ENCODE measurements at places on chromosomes 13 and 19. TPM values are rescaled to one million over a fixed set of nuclear protein-coding genes. Genes with fewer than 3 reads are reported as not detected.

GRCh38 chr13:23817830-23818229 is 71.4 kb downstream of the MIPEP start:
- DNase-seq = no peak
- H3K36me3 ChIP-seq = no peaks in the 10 kb centered on the region
- no peak overlapping the region for H3K27ac ChIP-seq
- H3K27me3 ChIP-seq = no peaks in the 10 kb centered on the region
- H3K4me3 ChIP-seq = no peak overlapping the region

- H3K27ac ChIP-seq = no peak overlapping the region
- peak overlapping the region; percentile 62 for H3K4me3 ChIP-seq
- peaks cover 20% of the 10 kb centered on the region for H3K4me1 ChIP-seq
- no peak for DNase-seq
- H3K36me3 ChIP-seq = no peaks in the 10 kb centered on the region
- peaks cover 7% of the 10 kb centered on the region for H3K27me3 ChIP-seq
These were observed 287 bp downstream of the MEX3D start for GRCh38 chr19:1567848-1568227.

- no peaks in the 10 kb centered on the region for H3K27me3 ChIP-seq
- no peak for DNase-seq
- no peak overlapping the region for H3K27ac ChIP-seq
- no peaks in the 10 kb centered on the region for H3K36me3 ChIP-seq
These were observed 62.3 kb upstream of the ZNF724 start for GRCh38 chr19:23312515-23312914.

DNA sequence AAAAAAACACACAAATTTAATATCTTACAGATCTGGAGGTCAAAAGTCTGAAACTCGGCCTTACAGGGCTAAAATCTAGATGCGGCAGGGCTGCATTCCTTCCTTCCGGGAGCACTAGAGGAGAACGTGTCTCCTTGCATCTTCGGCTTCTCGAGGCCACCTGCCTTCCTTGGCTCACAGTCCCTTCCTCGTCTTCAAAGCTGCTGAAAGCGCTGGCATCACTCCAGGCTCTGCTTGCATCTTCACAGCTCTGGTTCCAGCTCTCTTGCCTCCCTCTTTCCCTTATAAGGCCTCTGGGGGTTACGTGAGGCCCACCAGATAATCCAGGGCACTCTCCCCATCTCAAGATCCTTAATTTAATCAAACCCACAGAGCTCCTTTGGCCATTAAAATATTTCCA is 10.5 kb downstream of the XRCC1 start:
- H3K27me3 ChIP-seq = no peaks in the 10 kb centered on the region
- H3K4me1 ChIP-seq = no peaks in the 10 kb centered on the region
- H3K27ac ChIP-seq = no peak overlapping the region
- no peaks in the 10 kb centered on the region for H3K36me3 ChIP-seq

Gene SLC6A16
- 0.75 TPM for total RNA-seq

Gene KLK1
- 41.1 TPM for total RNA-seq

Gene TPT1
- 2,679 TPM for total RNA-seq

- no peaks in the 10 kb centered on the region for H3K36me3 ChIP-seq
- H3K4me1 ChIP-seq = no peaks in the 10 kb centered on the region
- no peaks in the 10 kb centered on the region for H3K27me3 ChIP-seq
- H3K4me3 ChIP-seq = no peak overlapping the region
- no peak overlapping the region for H3K27ac ChIP-seq
These were observed 305.2 kb downstream of the MTUS2 start for GRCh38 chr13:29125191-29125933.

GRCh38 chr13:72458701-72459100 is 268.7 kb downstream of the MZT1 start:
- no peaks in the 10 kb centered on the region for H3K36me3 ChIP-seq
- H3K27ac ChIP-seq = no peak overlapping the region
- peaks cover 7% of the 10 kb centered on the region for H3K4me1 ChIP-seq

Gene LIN37
- 41.1 TPM for total RNA-seq

DNA sequence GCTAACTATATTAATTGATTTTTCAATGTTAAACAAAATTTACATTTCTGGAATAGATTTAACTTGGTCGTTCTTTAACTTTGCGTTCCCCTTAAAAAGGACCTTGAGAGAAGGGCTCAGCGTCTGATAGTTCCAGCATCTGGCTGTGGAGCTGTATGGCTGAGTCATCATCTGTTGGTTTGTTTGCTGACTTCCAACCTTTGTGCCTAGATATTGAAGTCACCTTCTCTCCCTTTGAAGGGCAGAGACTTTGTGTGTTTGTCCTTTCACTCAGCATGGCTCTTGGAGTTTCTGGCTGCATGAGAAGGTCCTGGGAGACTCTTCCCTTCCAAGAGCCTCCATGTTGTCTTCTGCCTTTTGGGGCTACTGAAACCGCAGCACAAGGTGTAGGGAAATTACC is 16.6 kb upstream of the IRS2 start:
- H3K4me3 ChIP-seq = no peak overlapping the region
- no peak for DNase-seq
- no peaks in the 10 kb centered on the region for H3K36me3 ChIP-seq
- H3K4me1 ChIP-seq = no peaks in the 10 kb centered on the region
- H3K27ac ChIP-seq = no peak overlapping the region

GRCh38 chr13:71546881-71547280 is 320.1 kb downstream of the DACH1 start:
- no peaks in the 10 kb centered on the region for H3K36me3 ChIP-seq
- no peak overlapping the region for H3K27ac ChIP-seq
- DNase-seq = no peak
- H3K27me3 ChIP-seq = no peaks in the 10 kb centered on the region

- H3K27me3 ChIP-seq = peaks cover 13% of the 10 kb centered on the region
- DNase-seq = peak; percentile 8
- no peak overlapping the region for H3K4me3 ChIP-seq
- H3K4me1 ChIP-seq = no peaks in the 10 kb centered on the region
These were observed 102.2 kb upstream of the PEG3 start for GRCh38 chr19:56942756-56943155.

DNA sequence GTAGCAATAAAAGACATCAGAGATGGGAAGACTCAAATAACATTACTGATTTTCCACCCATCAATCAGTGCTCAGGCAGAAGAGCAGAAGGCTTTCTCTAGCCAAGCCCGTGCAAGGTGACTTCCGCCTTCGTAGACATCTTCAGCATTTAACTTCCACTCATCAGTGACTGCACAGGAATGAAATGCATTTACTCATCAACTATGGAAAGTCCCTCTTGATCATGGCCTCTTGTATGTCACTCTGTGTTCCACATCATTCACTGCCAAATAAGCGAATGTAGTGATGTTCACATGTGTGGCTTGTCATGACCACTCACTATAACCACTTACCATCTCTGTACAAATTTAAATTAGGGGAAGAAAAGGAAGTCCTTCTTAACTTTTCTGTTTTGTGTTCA is 49.4 kb downstream of the SACS start:
- H3K27me3 ChIP-seq = no peaks in the 10 kb centered on the region
- no peak overlapping the region for H3K27ac ChIP-seq
- H3K4me1 ChIP-seq = no peaks in the 10 kb centered on the region
- DNase-seq = no peak

- H3K4me3 ChIP-seq = no peak overlapping the region
- H3K27ac ChIP-seq = no peak overlapping the region
- no peaks in the 10 kb centered on the region for H3K4me1 ChIP-seq
- H3K36me3 ChIP-seq = no peaks in the 10 kb centered on the region
These were observed 750.6 kb downstream of the DIAPH3 start for GRCh38 chr13:59413126-59413525.

Gene CCL25
- total RNA-seq = not detected

Gene KIR3DL1
- not detected for total RNA-seq

DNA sequence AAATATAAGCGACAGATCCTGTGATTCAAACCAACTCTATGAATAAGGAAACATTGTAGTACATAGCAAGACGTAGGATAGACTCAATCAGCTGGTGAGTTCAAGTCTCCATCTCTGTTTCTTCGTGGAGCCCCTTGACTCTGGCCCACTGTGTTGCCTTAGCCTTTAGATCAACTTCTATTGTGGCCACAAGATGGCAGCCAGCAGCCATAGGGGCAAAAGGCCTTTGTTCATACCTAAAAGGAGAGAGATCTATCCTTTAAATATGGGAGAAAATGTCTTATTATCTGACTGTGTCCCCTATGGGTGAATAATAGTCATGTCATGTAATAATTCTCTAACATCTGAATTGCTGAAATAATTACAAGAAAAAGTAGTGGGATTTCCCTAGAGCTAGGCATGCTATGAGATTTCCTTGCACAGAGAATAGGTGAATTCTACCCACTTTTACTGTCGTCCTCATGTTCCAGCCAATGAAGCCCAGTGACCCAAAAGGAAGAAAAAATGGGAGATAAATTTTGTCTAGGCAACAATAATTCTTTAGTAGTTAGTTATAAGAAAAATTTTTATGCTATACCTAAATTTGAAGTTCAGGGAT is 129.4 kb downstream of the PCDH20 start:
- no peaks in the 10 kb centered on the region for H3K27me3 ChIP-seq
- H3K27ac ChIP-seq = no peak overlapping the region
- H3K36me3 ChIP-seq = no peaks in the 10 kb centered on the region
- no peak for DNase-seq

- H3K4me1 ChIP-seq = peaks cover 3% of the 10 kb centered on the region
- H3K27me3 ChIP-seq = peaks cover 15% of the 10 kb centered on the region
- no peak for DNase-seq
- peak overlapping the region; percentile 3 for H3K4me3 ChIP-seq
- no peaks in the 10 kb centered on the region for H3K36me3 ChIP-seq
These were observed 440.9 kb upstream of the KLF12 start for GRCh38 chr13:74574964-74575728.

- H3K4me1 ChIP-seq = no peaks in the 10 kb centered on the region
- no peak for DNase-seq
- H3K36me3 ChIP-seq = no peaks in the 10 kb centered on the region
- no peak overlapping the region for H3K4me3 ChIP-seq
- no peaks in the 10 kb centered on the region for H3K27me3 ChIP-seq
- H3K27ac ChIP-seq = no peak overlapping the region
These were observed 733.5 kb upstream of the SGCG start for GRCh38 chr13:22447132-22447886.

- H3K4me1 ChIP-seq = no peaks in the 10 kb centered on the region
- no peak overlapping the region for H3K4me3 ChIP-seq
- H3K27me3 ChIP-seq = no peaks in the 10 kb centered on the region
- no peaks in the 10 kb centered on the region for H3K36me3 ChIP-seq
These were observed 9.9 kb downstream of the MYDGF start for GRCh38 chr19:4660181-4660791.

GRCh38 chr13:26678796-26679195 is 81.8 kb downstream of the GPR12 start:
- no peaks in the 10 kb centered on the region for H3K4me1 ChIP-seq
- DNase-seq = no peak
- H3K27me3 ChIP-seq = no peaks in the 10 kb centered on the region
- no peak overlapping the region for H3K4me3 ChIP-seq
- H3K36me3 ChIP-seq = no peaks in the 10 kb centered on the region
- H3K27ac ChIP-seq = no peak overlapping the region

- H3K36me3 ChIP-seq = no peaks in the 10 kb centered on the region
- DNase-seq = peak; percentile 84
- H3K27me3 ChIP-seq = peaks cover 72% of the 10 kb centered on the region
- no peak overlapping the region for H3K4me3 ChIP-seq
- no peak overlapping the region for H3K27ac ChIP-seq
These were observed 1.7 kb downstream of the KLK4 start for GRCh38 chr19:50909240-50910070.

DNA sequence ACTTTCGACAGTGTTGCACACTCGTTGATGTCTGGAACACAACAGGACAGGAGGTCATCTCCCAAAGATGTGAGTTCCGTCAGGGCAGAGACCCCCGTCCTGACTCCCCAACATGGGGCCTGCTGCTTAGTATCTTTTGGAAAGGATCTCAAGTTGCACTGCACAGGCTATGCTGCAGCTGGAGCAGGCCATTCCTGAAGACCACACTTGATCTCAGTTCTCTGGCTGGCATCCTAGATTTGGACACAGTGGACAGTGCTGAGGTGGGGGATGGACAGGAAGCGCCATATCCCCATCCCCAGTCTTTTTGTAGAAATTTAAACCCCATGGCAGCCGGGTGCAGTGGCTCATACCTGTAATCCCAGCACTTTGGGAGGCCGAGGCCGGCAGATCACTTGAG is 5.9 kb downstream of the ADGRE2 start:
- peaks cover 30% of the 10 kb centered on the region for H3K27me3 ChIP-seq
- no peaks in the 10 kb centered on the region for H3K36me3 ChIP-seq
- H3K4me1 ChIP-seq = peaks cover 10% of the 10 kb centered on the region

- no peaks in the 10 kb centered on the region for H3K36me3 ChIP-seq
- H3K4me1 ChIP-seq = no peaks in the 10 kb centered on the region
- no peak overlapping the region for H3K4me3 ChIP-seq
- peaks cover 8% of the 10 kb centered on the region for H3K27me3 ChIP-seq
- no peak overlapping the region for H3K27ac ChIP-seq
- DNase-seq = no peak
These were observed 2.3 kb downstream of the ACP4 start for GRCh38 chr19:50792272-50793250.

GRCh38 chr19:52270266-52270885 is 989 bp downstream of the ZNF766 start:
- peak overlapping the region; percentile 40 for H3K4me3 ChIP-seq
- H3K27me3 ChIP-seq = no peaks in the 10 kb centered on the region
- H3K36me3 ChIP-seq = no peaks in the 10 kb centered on the region
- H3K4me1 ChIP-seq = peaks cover 16% of the 10 kb centered on the region

Gene S1PR4
- 0.68 TPM for total RNA-seq

DNA sequence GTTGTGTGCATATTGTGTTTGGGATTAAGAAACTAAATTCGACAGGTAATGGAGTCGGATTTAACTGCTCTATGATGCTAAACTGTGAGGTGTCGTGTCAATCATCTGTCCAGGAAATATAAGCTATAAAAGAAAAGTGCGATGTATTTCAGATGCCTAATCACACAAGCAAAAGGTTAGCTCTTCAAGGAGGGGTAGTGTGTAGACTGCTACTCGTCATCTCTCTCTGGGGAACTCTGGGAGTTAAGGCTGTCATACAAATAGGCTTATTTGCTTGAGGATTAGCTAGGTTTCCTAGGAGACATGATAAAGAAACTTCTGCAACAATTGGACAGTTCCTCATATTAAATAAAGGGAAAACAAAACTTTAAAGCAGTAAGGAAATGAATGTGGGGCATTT is 462.1 kb downstream of the OLFM4 start:
- no peak overlapping the region for H3K27ac ChIP-seq
- H3K27me3 ChIP-seq = no peaks in the 10 kb centered on the region
- H3K4me1 ChIP-seq = no peaks in the 10 kb centered on the region

GRCh38 chr19:1986357-1987162 is 29.0 kb downstream of the BTBD2 start:
- no peaks in the 10 kb centered on the region for H3K27me3 ChIP-seq
- no peaks in the 10 kb centered on the region for H3K36me3 ChIP-seq
- no peak for DNase-seq
- no peak overlapping the region for H3K27ac ChIP-seq
- no peak overlapping the region for H3K4me3 ChIP-seq
- H3K4me1 ChIP-seq = no peaks in the 10 kb centered on the region

- peak; percentile 24 for DNase-seq
- H3K4me1 ChIP-seq = no peaks in the 10 kb centered on the region
- H3K27me3 ChIP-seq = no peaks in the 10 kb centered on the region
- no peaks in the 10 kb centered on the region for H3K36me3 ChIP-seq
These were observed 386.2 kb downstream of the IRS2 start for GRCh38 chr13:109400209-109400608.

Gene TEX26
- not detected for total RNA-seq

Gene MISP
- total RNA-seq = 346 TPM

Gene FBN3
- total RNA-seq = not detected

Gene SPACA7
- not detected for total RNA-seq

Gene RCBTB2
- 5.9 TPM for total RNA-seq

Data from transverse colon (tissue), 4 donors.